Frontal cortex (tissue), 4 donors: ENCODE measurements at places on chromosomes 5 and 9.

- no peak for DNase-seq
These were observed 2.3 kb downstream of the CDKN2B-AS1 start for GRCh38 chr9:21996858-21997257.

DNA sequence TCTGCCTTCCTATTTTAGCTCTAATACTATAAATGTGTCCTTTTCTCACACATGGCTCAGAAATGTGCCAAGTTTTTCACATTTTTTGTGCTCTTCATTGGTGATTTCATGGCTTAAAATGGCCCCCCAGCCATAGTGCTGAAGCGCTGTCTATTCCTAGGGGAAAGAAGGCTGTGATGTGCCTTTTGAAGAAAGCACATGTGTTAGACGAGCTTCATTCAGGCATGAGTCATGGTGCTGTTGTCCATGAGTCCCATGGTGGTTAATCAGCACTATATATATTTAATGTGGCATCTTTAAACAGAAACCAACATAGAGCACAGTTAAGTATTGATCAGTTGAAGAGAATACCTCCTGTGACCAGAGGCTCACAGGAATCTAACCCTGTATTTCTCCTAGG lies 55.8 kb downstream of the PDE8B start:
- DNase-seq = no peak

DNA sequence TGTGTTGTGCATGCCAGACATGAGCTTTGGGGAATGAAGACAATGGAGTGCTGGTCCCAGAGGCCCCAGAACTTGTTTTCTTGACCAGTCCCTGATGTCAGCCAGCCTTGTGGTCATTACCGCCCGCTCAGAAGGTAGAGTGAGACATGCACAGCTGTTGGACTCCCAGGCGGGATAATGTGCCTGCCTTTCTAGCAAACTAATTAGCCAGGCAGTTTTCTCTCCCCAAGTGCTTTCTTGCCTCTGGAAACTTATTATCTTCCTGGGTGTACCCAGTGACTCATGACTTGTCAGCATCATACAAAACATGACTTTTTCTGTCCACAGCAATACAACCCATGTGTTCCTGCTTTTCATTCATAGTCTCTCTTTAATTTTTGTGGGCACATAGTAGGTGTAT lies 131.1 kb downstream of the RMI1 start:
- DNase-seq = no peak

DNA sequence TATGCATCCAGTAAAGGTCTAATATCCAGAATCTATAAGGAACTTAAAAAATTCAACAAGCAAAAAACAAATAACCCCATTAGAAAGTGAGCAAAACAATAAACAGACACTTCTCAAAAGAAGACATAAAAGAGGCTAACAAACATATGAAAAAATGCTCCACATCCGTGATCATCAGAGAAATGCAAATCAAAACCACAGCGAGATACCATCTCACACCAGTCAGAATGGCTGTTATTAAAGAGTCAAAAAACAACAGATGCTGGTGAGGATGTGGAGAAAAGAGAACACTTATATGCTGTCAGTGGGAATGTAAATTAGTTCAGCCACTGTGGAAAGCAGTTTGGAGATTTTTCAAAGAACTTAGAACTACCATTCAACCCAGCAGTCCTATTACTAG lies 86.1 kb downstream of the WWC1 start:
- DNase-seq = no peak

DNA sequence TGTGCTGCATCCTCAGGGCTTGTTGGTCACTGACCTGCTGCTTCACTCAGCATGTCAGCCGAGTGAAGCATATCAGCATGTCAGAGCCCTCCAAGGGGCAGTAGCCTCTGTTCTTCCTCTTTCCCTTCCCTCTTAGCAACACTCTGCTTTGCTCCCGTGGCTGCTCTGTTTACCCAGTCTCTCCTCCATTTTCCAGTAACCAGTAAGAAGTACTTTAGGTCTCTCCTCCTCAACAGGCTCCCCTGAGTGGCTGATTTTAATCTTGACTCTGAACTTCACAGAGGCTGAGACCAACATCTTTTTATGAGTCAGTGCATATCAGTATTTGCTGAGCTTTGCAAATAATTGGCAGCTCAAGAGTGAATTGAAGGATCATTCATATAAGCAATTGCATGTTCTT lies 18.6 kb upstream of the ADRB2 start:
- no peak for DNase-seq

- no peak for DNase-seq
These were observed 12.7 kb upstream of the FCN1 start for GRCh38 chr9:134930398-134930797.

GRCh38 chr5:1946122-1946677 lies 63.5 kb upstream of the IRX4 start:
- DNase-seq = no peak

- DNase-seq = no peak
These were observed 61.9 kb downstream of the PIK3R1 start for GRCh38 chr5:68277431-68277830.

GRCh38 chr5:73158313-73158712 lies 14.7 kb upstream of the TMEM174 start:
- no peak for DNase-seq

DNA sequence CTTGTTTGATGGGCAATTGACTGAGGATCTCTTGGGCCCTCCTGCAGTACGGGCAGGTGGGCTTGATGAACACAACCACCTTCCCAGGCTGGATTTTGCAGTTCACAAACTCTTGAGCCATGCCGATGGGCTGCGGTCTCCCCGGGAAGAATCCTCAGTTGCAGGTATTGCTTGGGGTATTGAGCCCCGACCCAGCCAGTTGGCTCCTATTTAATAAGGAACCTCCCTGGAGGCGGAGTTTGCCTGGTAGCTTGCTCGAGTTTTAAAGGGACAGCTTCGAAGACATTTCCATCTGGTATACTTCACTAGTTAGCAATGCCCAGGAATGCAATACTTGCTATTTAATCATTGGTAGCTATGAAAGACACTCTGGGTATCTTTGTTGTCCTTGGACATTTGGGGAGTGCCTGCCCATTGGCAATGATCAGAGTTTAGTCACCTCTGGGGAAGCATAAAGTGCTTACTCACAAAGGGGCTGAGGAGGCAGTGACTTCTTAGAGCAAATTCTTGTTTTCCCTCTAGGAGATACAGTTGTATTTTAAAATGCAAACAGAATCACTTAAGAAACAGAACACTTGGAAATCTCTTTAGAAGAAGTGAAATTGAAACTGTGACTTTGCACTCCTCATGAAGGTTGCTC lies at the start of gene GLRX:
TSS of gene GLRX (minus strand) at position 185 of the 640 bp plus-strand sequence. CDS start at position 121, 64 bp downstream.
- peak; percentile 51 for DNase-seq
